KBM-7 (cell line): ENCODE measurements at places on chromosomes 7 and 10.

DNA sequence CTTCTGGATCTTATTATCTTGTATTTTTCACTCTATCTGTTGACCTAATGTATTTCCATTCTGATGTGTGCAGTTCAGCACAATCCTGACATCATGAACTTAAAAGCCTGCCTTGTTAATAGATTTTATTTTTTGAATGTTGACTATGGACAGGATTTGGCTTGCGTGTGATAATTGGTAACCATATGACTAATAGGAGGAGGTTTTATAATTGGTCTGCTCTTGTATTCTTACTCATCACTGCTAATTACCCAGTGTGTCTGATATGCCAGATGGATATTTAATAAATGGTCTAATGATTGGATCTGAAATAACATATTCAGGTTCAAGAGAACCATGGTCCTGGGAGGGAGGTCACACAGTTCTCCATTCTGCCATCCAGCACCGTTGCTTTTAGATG lies 45.9 kb downstream of the MTURN start:
- DNase-seq, result no peak

GRCh38 chr7:3187444-3188040 lies 113.5 kb upstream of the SDK1 start:
- DNase-seq, result no peak

DNA sequence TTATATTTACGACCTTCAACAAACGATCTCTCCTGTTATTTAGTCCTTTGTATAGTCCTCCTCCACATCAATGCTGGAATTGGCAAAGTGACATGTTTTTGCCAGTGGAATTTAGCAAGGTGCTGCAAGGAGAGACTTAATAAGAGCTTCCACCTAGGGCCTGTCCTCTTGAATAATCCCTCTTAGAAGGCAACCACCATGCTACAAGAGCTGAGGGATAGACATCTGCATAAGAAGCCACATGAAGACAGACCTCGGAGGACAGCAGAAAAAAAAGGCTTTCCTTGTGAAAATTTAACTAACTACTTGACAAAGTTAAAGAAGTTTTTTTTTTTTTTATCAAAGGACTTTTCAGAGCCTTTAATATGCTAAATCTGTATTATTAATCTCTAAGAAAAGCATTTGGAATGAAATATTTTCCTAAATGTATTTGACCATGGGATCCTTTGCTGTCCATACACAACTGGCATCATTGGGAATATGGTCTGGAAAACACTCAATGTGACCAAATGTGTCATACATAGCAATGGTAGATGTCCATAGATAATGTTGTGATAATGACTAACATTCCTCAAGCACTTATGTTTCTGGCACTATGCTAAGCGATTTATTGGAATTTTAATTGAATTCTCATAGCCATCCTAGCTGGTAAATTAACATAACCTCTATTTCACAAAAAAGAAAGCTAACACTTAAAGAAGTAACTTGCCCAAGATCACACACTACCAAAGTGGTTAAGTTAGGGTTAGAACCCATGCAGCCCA lies 13.2 kb downstream of the HYCC1 start:
- DNase-seq, result no peak

DNA sequence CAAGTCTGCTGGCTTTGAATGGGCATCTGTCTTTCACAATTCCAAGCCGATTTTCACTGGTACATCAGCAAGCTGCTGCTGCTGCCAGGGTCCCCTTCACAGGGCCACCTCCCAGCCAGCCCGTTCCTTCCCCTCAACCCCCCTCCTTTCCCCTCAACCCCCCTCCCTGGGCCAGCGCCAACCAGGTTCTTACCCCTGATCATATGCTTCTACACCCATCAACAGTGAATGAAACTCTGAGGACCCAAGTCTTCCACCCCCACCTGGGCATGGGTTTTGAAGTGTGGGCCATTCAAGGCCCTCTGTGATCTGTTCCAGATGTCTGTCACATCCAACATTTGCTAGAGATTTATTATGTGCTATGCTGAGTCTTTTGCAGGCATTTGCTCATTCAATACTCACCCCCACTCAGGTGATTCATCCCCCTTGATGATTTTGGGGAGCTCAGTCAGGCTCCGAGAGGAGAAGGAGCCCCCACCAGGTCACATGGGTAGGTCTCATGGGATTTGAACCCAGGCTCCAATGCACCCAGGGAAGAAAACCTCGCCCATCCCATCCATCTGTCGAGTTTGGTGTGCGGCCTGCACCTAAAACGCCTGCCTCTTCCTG lies 52.7 kb upstream of the FOXK1 start:
- no peak for DNase-seq

GRCh38 chr10:89351780-89352597 lies 24.2 kb downstream of the IFIT3 start:
- DNase-seq, result no peak

GRCh38 chr7:50221028-50221427 lies 83.5 kb upstream of the IKZF1 start:
- peak; percentile 37 for DNase-seq

DNA sequence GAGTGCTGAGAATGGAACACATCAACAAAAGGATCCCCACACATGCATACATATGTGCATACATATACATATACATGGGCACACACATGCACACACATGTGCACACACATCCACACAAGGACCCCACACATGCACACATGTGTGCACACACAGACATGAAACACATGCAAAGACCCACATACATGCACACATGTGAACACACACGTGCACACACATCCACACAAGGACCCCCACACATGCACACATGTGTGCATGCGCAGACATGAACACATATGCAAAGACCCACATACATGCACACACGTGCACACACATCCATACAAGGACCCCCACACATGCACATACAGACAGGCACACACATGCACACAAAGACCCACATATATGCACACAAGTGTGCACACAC lies 104.4 kb upstream of the ADARB2 start:
- no peak for DNase-seq

DNA sequence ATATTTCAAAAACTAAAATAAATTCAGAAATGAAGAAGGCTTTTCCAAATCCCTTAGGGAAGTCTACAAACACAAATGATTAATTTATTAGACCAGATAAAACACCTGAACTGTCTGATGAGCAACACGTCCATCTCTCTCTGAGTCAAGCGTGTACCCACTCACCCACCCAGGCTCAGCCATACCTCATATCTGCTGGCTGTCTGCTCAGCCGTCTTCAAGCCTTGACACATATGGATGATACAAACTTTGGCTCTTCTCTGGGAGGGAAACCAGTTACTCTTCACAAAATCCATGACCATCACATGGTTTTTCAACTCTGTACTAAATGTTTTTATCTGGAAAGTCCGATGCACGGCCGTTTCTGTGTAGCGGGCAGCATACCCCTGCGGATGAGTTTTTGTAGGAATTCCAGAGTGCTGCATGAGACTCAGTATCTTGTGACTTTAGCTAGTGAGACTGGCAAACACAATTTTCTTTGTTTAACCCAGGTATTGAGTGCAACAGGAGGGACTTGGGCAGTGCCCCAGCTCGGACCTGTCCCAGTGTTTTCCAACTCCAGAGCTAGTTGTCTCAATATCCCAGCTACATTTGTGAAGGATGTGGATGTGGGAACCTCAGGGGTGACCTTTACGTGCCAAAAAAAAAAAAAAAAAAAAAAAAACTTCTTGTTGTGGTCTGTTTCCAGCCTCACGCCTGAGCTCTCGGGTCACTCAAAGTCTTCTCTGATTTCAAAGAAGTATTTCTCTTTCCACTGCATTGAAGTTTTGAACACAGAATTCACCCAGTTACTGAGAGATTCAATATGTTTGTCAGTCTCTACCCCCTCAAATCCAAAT lies at the start of gene C10orf90:
C10orf90 (minus strand) TSS at position 638 of the 839 bp plus-strand sequence; CDS start at position 425, 213 bp downstream.
- DNase-seq, result no peak

DNA sequence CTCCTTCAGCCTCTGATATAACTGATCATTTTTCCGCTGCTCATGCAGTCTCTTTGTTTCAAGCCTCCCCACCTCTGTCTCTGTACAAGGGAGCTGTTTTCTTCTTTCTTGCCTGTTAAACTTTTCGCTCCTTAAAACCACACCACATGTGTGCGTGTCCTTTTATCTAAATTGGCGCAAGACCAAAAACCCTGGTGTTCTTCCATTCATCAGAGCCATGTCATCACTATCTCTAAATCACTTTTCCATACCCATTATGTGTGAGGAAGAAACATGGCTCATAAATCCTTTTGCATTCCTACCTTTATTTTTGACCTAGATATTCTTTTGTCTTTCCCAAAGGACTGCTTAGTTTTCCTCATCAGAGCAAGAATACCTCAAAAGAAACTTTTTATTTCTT lies 239.0 kb upstream of the IMMP2L start:
- DNase-seq, result no peak

DNA sequence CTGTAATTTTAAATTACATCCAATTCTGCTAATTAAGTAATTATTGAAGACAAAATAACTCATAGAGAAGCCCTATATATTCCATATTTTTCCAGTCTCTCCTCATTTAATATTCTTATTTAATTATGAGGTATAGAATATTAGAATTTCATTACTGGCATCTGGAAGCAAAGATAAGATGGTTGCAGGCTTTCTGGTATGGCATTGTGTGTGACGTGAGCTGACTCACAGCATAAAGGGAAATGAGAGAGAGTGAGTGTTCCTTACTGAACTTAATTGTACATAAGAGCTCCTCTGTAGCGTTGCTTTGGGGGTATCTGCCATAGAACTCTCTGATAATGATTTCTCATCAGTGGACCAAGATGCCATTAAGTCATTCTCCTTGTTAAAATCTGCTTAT lies 127.4 kb upstream of the TEX47 start:
- DNase-seq, result no peak
